Foreskin fibroblast (primary cell): ENCODE measurements at places on chromosomes 13 and 19.

DNA sequence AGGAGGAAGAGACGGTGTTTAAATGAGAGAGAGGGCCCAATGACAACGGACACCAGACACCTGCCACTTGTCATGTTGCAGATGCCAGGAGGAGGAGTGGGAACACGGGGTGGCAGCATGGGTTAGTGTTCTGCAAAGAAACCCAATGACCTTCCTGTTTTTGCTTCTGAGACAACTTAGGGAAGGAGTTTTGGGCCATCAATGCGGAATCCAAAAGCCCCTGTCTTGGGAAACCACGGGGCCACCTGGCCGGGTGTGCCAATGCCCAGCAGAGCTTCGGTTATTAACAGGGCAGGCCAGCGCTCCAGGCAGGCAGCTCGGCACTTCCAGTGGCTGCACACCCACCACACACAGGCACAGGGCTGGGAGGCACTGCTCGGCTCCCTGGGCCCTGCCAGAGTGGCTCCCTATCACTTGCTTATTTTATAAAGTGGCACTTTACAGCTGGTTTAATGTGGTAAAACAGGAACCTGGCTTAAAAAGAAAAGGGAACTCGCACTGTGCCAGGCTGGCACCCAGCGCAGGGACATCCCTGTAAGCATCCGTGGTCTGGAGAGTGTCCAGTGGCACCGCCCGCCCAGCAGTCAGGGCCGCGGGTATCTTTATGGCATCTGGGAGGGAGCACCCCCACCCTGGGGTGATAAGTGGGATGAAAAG is 19.1 kb downstream of the ELL start:
- DNase-seq: no peak

GRCh38 chr13:21668732-21669275 is 2.1 kb upstream of the FGF9 start:
- no peak for DNase-seq

GRCh38 chr19:53088091-53088490 is 15.1 kb downstream of the ZNF160 start:
- peak; percentile 26 for DNase-seq

DNA sequence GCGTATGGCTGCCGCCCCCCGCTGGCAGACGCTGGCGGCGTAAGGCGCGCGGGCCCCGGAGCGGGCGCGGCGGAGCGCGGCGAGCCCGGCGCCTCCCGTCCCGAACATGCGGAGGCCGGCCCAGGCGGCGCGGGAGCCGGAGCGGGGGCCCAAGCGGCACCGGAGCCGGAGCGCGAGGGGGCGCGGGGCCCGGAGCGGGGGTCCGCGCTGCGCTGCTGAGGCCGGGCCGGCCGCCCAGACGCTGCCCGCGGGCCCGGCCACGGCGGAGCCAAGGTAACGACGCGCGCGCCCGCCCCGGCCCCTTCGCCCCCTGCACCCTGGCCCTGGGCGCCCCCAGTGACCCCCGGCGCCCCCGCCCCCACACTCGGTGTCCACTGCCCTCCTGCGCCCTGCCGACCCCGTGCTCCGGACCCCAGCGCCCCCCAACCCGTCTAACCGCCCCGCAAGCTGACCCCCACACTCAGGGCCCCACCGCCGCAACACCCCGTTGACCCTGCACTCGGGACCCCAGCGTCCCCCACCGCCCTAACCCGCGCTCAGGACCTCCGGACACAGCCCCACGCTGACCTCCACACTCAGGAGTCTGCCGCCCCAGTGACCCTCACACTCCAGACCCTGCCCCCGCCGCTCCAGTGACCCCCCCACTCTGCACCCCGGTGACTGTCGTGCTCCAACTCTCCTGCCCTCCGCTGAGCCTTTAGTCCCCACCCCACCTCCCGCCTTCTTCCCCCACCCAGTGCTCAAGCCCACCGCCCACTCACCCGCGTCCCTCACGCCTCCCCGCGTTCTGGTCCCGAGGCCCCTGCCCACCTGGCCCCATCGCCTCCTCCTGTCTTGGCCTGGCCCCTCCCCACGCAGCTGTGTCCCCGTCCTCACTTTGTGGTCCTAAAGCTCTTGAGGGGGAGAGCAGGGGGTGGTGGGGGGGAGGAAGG is at the start of gene CSNK1G2:
Gene CSNK1G2 (plus strand): TSS at position 27 of the 932 bp plus-strand sequence. CDS start 28,601 bp downstream, outside the sequence.
- DNase-seq: no peak

DNA sequence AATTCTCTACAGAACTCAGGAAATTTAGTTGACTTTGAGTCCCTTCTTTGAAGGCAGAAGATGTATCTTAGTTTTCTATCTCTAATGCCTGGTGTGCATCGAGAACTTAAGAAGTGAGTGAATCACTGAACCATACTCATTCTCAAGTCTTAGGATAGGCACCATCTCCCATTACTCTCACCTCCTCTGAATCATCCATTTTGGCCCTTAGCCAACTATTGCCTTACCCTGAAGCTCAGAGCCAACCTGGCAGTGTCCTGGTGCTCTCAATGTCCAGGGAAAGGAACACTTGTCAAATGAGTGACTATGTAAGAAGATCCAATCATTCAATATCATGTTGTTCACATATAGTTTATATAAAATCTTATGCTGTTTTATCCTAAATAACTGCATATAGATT is 146.6 kb downstream of the RGCC start:
- DNase-seq: peak; percentile 82

GRCh38 chr19:28864024-28864503 is 348.9 kb downstream of the UQCRFS1 start:
- DNase-seq: no peak

DNA sequence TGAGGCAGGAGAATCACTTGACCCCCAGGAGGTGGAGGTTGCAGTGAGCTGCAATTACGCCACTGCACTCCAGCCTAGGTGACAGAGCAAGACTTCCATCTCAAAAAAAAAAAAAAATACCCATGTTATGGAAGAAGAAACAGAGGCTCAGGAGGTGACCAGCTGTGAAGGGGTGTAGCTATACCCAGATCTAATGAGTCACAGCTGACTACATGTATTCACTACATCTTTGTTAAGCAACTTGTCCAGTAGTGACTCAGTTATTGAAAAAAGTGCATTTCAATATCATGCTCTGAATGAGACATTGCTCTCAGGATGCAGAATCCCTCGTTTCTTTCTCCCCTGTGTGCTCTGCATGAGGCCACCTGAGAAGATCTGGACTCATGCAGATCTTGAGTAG is 16.1 kb upstream of the SPART start:
- DNase-seq: peak; percentile 81

DNA sequence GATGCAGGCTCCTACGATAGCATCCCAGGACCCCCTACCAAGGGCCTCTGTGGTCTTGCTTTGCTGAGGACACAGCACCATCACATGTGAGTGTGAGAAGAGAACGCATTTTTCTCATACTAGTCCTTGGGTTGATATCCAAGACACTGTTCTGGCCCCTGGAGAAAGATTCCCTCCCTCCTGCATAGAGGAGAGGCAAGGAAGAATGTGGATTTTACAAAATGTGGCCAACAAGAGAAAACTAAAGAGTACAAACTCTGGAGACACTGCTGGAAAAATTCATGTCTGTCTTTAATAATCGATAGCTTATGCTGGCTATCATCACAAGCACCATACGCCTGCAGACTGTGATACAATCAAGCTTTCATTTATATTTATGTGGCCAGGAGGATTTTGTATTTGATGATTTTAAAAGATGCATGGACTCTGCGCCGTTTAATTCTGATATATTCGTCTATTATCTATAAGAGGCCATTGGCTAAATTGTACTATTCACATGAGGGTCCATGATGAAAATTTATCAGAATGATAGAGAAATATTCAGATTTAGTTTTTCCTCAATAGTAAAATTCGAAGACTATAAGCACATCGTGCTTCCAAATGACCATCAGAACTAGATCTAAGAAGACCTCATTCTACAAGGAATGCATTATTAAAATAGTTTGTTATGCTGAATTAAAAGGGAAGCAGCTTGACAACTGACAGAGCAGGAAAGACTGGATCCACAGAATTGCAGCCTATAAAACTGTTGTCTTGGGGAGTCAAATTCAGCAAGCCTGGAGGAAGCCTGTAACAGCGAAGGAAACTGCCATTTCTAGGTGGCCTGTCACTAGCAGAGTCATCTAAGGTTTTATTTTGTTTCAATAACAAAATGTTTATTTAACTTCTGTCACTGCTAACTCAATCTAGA is 578.7 kb downstream of the DIAPH3 start:
- DNase-seq: no peak

DNA sequence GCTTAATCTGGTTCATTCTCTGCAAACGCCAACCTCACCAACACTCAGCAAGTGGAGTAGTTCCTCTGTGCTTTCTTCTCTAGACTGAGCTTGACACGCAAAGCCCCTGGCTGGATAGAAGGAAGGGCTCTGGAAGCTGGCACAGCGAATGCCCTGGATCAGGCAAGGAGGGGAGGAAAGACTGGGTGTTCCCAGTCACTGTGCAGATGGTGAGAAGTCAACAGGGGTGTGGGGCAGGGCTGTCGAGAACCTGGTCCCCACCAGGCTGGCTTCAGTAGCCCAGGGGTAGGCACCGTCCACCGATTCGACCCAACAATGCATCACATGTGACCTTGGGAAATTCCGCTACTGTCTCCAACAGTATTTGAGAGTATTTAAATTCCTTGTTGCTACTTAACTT is 65.5 kb downstream of the TSHZ3 start:
- DNase-seq: no peak

GRCh38 chr13:93468433-93468832 is 241.8 kb downstream of the GPC6 start:
- DNase-seq: no peak

GRCh38 chr13:99501184-99501847 is at the start of gene TM9SF2:
Gene TM9SF2, plus strand, starts transcription at chr13:99501472. Its CDS starts 135 bp downstream, at chr13:99501607.
- peak; percentile 97 for DNase-seq

DNA sequence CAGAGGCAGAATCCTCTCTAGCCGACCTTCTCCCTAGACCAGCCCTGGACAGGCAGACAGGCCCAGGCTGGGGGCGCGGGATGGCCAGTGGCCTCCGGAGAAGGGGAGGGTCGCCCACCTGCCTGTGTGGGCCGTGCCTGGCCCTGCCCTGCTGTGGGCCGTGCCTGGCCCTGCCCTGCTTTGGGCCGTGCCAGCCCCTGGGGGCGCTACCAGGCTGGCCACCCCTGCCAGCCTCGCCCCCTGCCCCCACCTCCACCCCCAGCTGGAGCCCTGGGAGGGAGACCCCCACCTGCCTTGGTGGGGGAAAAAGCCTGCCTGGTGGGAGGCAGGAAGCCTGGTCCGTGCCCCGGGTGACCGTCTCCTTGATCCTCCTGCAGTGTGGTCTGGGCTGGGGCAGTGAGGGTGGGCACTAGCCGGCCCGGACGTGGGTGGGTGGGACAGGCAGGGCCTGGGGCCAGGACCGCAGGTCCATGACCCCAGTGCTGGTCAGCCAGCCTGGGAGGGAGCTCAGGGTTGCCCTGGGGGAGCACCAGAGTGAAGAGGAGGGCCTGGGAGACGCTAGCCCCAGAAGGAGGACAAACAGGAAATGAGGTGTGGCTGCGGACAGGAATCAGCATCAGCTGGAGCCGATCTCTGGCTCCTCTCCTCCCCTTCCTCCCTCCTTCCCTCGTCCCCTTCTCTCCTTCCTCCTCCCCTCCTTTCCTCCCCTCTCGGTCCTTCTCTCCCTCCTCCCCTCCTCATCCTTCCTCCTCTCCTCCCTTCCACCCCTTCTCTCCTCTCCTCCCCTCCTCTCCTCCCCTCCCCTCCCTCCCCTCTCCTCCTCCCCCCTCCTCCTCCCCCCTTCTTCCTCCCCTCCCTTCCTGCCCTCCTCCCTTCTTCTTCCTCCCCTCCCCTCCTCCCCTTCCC is 5.1 kb upstream of the MKNK2 start:
- DNase-seq: peak; percentile 84

GRCh38 chr13:101262306-101262705 is 154.0 kb downstream of the NALCN start:
- DNase-seq: no peak

GRCh38 chr13:28754698-28755545 is 36.2 kb upstream of the SLC46A3 start:
- DNase-seq: peak; percentile 71

DNA sequence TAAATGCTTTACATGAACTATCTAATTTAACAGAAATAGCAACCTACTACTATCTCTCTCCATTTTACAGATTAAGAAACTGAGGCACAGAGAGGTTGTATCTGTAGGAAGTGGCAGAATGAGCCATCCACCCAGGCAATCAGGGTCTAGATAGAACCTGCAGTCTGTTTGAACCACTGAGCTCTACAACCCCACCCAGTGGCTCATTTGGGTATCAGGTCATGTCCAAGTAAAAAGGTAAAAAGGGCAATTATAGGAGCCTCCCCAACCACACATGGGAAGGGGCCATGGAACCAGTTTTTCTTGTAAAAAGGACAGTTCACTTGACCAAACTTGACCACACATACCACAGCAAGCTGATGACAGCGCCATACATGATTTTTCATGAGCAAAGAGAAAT is 92.9 kb upstream of the SGCG start:
- no peak for DNase-seq

GRCh38 chr19:38135150-38135998 is 88.6 kb downstream of the DPF1 start:
- peak; percentile 8 for DNase-seq

DNA sequence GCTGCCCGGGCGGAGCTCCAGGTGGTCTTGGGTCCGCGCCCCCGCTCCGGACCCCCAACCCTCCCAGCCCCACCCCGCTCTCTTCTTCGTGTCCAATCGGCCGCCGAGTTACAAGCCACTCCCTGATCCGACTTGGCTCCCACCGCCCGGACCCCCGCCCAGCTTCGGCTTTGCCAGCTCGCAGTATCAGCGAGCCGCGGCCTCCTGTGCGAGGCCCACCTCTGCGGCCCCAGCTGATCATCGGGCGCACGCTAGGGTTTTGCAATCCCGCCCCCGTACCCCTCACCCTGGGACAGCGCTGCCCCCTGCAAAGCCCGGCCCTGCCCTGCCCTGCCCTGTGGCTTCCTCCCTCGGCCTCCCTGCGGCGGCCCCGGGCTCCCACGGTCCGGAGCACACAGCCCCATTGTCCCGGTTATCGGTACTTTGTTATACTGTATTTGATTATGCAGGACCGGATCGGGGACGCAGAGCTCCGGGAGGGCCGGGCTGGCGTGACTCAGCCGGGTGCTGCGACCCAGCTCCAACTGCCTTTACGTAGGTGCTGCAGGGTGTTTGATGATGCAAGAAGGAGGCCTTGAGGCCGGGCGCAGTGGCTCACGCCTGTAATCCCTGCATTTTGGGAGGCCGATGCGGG is 598 bp upstream of the LPAR2 start:
- peak; percentile 86 for DNase-seq

DNA sequence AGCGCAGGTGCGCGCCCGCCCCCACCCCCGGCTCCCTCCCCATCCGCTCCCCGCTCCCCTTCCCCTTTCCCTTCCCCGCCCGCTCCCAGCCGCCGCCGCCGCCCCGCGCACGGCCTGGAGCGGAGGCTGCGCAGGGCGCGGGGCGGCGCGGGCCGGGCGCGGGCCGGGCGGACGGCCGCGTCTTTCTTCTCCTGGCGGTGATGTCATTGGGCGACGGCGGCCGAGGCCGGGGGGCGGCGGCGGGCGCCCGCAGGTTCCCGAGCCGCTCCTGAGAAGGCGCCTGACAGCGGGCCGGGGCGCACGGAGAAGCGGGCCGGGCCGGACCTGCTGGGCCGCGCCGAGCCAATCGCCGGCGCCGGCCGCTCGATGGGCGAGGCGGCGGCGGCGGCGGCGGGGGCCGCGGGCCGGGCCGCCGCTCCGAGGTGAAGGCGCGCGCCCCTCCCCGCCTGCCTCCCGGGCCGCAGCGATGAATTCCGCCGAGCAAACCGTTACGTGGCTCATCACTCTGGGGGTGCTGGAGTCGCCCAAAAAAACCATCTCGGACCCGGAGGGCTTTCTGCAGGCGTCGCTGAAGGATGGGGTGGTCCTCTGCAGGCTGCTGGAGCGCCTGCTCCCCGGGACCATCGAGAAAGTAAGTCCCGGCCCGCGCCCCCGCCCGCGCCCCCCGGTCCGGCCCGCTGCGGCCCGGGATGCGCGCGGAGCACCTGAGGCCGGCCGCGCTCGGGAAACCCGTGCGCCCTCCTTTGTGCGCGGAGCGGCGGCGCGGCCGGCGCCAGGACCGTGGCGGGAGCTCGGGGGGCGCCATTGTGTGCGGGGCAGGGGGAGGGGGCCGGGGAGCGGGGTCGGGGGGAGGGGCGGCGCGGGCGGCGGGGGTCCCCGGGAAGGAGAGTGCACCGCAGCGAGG is at the start of gene ARHGEF7:
Gene ARHGEF7 (plus strand): TSS at position 250 of the 904 bp plus-strand sequence. CDS start 217 bp downstream, at position 467.
- peak; percentile 48 for DNase-seq
